ENCODE measurements at places on chromosomes 12 and 14.

DNA sequence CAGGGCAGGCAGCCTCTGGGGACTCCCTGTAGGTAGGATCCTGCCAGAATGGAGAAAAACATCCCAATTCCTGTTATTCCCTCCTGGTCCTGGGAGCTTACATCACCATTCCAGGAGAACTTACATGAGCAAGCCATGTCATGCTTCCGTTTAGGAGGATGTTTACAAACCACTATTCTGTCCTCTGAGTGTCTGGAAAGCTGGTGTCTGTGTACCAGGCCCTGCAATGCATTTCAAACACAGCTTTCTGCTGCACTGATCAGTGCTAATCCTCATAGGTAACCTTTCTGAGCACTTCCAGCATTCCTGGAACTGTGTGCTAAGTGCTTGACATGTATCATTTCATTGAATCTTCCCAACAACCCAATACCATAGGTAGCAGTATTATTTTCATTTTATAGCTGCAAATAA lies 19.8 kb upstream of the MAP1LC3B2 start:
- no peak for DNase-seq

DNA sequence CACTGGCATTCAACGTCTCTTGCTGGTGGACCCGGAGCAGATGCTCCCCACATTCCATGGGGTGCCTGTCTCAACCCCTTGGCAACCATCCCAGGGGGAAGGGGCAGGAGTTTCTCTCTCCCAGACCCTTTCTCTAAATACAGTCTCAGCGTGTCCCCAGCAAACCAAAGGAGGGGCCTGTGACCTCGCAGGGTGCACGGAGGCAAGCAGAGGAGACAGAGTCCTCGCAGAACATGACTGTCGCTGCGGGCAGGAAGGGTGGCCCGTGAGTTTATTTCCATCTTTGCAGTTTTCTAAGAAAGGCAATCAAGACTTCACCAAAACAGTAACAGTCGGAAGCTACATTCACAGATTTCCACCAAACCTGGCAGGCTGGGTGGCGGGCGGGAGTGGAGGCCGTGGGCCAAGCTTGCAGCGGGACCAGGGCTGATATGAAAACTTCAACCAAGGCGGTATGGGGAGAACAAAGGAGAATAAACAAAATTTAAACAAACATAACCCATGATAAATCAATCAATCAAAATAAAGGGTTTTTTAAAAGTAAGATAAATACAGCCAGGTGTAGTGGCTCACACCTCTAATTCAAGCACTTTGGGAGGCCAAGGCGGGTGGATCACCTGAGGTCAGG lies 18.6 kb downstream of the BRF1 start:
- DNase-seq, result peak; percentile 37

DNA sequence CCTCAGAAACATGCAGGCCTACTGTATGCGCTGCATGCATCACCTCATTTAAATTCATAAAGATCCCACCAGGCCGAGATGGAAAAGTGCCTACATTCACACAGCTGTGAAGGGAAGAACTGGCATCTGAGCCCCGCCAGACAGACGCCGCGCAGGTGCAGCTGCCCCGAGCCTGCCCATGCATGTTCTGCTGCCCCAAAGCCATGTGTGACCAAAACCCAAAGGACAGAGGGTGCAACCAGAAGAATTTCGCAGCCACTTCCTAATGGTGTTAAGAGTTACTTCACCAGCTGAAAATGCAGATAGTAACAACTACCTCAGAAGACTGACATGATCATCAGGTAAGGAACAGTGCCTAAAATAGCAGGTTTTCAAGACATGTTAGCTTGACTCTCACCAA lies 13.5 kb upstream of the KRT8 start:
- DNase-seq, result no peak

GRCh38 chr14:35374263-35374712 lies 30.3 kb downstream of the NFKBIA start:
- DNase-seq, result no peak

DNA sequence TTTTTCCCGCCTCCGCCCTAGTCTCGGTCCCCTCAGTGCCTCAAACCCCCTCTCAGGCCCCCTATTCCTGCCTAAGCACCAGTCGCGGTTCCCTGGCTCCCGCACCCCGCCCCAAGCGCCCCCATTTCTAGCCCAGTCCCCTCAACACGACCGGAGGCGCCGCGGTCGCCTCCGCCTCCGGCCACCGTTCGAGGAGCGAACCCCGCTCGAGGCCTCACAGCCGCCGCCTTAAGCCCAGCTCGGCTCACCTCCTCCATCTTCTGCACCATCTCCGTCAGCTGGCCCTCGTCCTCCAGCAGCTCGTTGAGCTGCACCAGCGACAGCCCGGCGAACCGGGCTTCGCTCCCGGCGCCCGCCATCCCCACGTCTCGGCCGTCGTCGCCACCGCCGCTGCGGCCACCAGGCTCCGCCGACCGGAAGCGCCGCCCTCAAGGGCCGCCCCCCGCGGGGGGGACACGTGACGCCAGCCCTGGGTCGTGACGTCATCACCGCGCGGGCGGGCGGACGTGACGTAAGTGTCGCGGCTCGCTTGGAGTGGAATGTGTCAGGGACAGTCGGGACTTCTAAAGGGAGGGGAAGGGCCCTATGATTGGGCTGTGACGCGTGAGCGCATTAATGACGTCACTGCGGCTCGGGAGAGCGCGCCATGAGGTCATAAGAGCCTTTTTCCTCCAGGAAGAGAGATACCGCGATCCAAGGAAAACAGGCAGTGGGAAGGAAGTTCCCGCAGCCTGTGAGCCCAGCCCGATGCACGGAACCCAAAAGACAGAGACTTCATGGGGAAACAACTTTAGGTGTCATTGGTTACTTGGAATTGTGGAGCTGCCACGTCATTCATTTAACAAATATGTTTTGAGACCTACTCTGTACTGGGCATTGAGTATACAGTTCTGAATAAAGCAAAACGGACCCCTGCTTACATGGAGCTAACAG lies at the start of gene VPS37B:
Gene VPS37B (minus strand): TSS at position 421 of the 933 bp plus-strand sequence. CDS start 62 bp downstream, at position 359.
- peak; percentile 73 for DNase-seq

DNA sequence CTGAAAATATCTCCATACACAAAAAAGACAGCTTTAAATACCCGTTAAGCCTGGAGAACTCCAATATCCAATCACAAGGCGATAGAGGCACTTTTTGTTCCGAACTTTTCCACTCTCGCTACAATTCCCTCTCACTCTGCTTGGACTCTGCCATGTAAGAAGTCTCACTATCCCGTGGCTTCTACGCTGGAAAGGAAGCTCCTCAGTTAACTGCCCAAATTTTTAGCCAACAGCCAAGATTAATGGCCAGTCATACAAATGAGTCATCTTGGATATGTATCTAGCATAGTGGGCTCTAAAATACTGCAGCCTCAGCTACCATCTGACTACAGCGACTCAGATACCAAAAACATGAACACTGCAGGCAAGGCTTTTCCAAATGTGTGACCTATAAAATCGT lies 45.5 kb upstream of the RERGL start:
- no peak for DNase-seq

DNA sequence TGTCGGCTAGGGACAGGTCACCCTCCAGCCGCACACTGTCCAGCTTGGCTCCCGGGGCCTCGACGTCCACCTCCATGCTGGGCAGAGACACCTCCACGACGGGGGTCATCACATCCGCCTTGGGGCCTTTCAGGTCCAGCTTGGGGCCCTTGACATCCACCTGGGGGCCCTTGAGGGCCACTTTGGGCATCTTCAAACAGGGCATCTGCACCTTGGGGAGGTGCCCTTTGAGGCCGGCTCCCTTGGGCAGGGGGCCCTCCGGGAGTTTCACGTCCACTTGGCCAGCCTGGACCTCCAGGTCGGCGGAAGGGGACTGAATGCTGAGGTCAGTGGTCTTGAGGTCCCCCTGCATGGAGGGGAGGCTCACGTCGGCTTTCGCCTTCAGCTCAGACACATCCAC lies 17.9 kb downstream of the PLD4 start:
- no peak for DNase-seq

- DNase-seq, result no peak
Observed at GRCh38 chr12:56375598-56376434, 13.2 kb upstream of the APOF start.

- DNase-seq, result no peak
Observed at GRCh38 chr14:68932231-68932630, 46.9 kb downstream of the ACTN1 start.

DNA sequence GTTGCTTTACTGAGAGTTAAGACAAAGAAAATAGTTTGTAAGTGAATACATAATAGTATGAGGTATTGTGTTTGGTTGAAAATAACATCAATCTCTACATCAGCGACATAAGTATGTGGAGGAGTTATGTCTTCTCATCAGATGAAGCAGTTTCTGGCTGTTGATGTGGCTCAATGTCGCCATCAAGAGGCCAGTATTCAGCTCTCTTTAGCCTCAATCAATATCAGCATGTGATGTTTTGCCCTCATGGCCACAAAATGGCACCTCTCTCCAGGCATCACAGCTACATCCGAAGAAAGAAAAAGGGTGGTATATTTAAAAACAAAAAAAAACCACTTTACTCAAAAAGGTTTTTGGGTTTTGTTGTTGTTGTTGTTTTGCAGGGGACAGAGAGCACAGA lies 302.3 kb upstream of the TMEM132C start:
- DNase-seq, result no peak

DNA sequence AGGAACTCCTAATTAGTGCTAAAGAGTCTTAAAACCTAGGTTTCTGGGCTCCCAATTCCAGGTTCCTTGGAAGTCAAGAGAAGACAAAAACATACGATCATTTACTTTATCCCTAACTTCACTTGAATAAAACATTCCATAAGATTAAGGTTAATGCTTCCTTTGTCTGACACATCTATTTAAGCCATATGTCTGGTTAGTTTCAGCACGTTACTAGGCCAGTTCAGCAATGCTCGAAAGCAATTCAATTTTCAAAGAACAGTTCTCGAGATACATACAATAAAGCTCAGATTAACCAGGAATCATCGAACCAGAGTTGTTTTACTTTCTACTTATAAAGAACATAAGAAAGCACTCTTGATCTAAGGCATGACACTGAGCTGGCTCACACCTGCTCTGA lies 68.0 kb upstream of the POC1B start:
- DNase-seq, result no peak

- DNase-seq, result no peak
Observed at GRCh38 chr12:45326358-45326975, 110.6 kb downstream of the ANO6 start.

- no peak for DNase-seq
Observed at GRCh38 chr12:64611341-64612284, 1.3 kb downstream of the RASSF3 start.

- no peak for DNase-seq
Observed at GRCh38 chr12:40106655-40107054, 774 bp upstream of the SLC2A13 start.

GRCh38 chr14:31229009-31229408 lies 21.4 kb upstream of the HECTD1 start:
- no peak for DNase-seq

DNA sequence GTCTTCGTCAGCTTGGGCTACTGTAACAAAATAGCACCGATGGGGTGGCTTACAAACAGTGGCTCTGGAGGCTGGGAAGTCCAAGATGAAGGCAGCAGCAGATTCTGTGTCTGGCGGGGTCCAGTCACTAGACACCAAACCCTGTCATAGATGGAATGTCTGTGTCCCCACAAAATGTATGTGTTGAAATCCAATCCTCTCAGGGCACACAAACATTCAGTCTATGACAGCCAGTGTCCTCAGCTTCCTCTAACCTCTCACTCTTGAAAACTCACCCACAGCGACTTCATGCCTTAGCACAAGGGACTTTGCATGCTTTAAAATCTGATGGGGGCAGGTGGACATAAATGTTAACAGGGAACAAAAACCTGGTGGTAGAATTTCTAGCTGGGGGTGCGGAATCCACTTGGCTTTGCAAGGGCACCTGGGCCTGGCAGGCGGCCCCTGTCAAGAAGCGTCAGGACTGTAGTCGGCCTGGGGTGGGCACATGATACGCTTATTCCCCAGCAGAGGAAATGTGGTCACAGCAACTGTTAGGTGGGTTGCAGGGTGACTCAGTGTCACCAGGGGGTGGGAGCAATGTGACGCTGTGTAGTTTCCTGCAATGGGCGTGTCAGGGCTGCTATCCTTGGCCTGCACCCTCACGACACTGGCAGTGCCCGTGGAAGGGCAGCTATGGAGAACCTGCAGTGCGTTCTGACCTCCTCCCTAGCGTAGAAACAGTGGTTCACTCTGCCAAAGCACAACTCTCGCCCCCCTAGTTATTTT lies 17.7 kb downstream of the RIN3 start:
- no peak for DNase-seq

- no peak for DNase-seq
Observed at GRCh38 chr14:28771168-28771567, 4.6 kb downstream of the FOXG1 start.

GRCh38 chr12:84480803-84481202 lies 431.8 kb downstream of the SLC6A15 start:
- DNase-seq, result no peak
